ENCODE measurements at places on chromosomes 6 and 20. TPM values are rescaled to one million over a fixed set of nuclear protein-coding genes. Genes with fewer than 3 reads are reported as not detected.

- DNase-seq: no peak
Measured at GRCh38 chr6:151441390-151442166, 10.3 kb downstream of the RMND1 start.

- DNase-seq: no peak
Measured at GRCh38 chr20:3692706-3693294, 11.0 kb upstream of the ADAM33 start.

Gene SNAP91
- 2.7 TPM for total RNA-seq

Gene DEFB132
- total RNA-seq: not detected

Gene DZANK1
- 3.5 TPM for total RNA-seq

- DNase-seq: peak; percentile 85
Measured at GRCh38 chr6:1604158-1605003, 5.3 kb upstream of the FOXC1 start.

DNA sequence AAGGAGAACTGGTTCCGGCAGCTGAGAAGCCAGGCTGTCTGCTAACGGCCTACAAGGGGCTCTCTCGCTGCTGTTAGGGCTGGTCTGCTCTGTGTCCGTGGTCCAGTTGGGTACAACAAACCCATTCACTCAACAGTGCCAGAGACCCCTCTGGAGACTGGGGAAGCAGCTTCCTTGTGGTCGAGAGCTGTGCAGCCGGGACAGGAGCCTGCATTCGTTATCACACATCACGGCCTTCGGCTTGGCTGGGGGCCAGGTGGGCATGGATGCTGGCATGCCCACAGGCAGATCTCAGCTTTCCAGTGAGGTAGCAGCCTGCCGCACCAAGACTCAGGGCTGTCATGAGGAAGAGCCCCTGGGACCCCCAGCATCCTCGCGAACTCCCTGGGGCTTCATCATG lies 124.7 kb downstream of the PREX1 start:
- no peak for DNase-seq

Gene TRIM31
- not detected for total RNA-seq

Gene OLIG3
- total RNA-seq: not detected

- no peak for DNase-seq
Measured at GRCh38 chr6:166714187-166714510, 87.1 kb upstream of the RPS6KA2 start.

- DNase-seq: no peak
Measured at GRCh38 chr6:33405386-33405940, 5.4 kb upstream of the PHF1 start.

Gene GFRA4
- not detected for total RNA-seq

DNA sequence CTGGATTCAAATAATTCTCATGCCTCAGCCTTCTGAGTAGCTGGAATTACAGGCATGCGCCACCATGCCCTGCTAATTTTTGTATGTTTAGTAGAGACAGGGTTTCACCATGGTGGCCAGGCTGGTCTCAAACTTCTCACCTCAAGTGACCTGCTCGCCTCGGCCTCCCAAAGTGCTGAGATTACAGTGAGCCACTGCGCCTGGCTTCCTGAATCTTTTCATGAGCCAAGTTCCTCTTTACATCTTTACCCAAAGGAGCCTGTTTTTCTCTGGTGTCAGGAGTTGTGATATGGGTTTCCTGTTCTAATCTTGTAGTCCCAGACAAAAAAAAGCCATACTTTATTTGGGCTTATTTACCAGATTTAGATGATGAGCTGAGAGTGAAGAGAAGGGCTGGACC lies 34.4 kb downstream of the PCNA start:
- DNase-seq: no peak

Gene XKR7
- not detected for total RNA-seq

DNA sequence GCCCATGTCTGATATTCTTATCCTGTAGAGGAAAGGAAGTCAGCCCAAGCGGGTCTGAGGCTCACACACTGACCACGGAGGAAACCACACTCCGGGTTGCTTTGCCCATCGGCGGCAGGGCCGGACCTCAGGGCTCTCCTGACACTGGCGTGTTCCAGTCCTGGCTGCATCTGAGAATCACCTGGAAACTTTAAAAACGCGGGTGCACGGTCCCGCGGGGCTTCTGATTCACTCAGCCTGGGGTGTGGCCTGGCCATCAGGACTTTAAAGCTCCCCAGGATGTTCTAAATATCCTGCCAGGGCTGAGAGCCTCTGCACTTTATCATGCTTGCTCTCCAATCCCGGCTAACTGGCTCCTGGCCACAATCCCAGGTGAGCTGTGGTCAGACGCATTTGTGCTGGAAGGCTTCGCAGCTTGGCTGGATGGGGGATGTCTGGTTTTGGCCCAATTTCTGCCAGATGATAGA lies 47.7 kb upstream of the DACT2 start:
- no peak for DNase-seq

DNA sequence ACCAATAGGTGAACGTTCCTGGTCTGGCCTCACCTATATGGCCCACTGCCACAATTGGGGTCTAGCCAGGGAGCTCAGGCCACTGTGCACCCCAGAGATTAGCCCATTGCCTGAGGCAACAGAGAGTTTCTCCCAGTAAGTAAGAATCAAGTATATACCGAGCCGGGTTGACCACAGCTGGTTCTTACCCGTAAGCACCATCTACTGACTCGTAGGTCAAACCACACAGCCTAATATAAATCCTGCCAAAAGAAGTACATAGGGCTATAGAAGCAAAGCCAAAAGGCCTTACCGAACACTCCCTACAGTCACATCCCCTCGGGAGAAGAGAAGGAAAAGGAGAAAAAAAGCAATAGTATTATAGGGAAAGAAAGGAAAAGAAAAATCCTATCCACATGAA lies 463.6 kb upstream of the GJE1 start:
- DNase-seq: no peak

All from sciatic nerve (tissue), 2 donors.